ENCODE measurements at places on chromosomes 7 and 10. TPM values are rescaled to one million over a fixed set of nuclear protein-coding genes. Genes with fewer than 3 reads are reported as not detected.

The TMEM229A gene
- total RNA-seq, result not detected

The PFKP gene
- total RNA-seq, result 557 TPM

The TUBAL3 gene
- total RNA-seq, result 0.33 TPM

The NOS3 gene
- total RNA-seq, result 0.15 TPM

The TAS2R39 gene
- not detected for total RNA-seq

The CYP3A7 gene
- total RNA-seq, result not detected

The PUS7 gene
- 24.1 TPM for total RNA-seq

The GIMAP1 gene
- total RNA-seq, result not detected

The CFAP58 gene
- total RNA-seq, result 0.36 TPM

The SP8 gene
- total RNA-seq, result not detected

The KCNMA1 gene
- total RNA-seq, result 71.4 TPM

The TACR2 gene
- not detected for total RNA-seq

The UCMA gene
- total RNA-seq, result not detected

The DPYSL4 gene
- 19.3 TPM for total RNA-seq

The SPDYE16 gene
- not detected for total RNA-seq

The GLI3 gene
- 0.09 TPM for total RNA-seq

The TAS2R4 gene
- 0.20 TPM for total RNA-seq

The ADO gene
- 22.7 TPM for total RNA-seq

The TDRD1 gene
- not detected for total RNA-seq

The AUTS2 gene
- 4.6 TPM for total RNA-seq

The ST8SIA6 gene
- total RNA-seq, result not detected

The PTN gene
- not detected for total RNA-seq

The OR6V1 gene
- not detected for total RNA-seq

The KIAA1549 gene
- total RNA-seq, result 6.5 TPM

The PARD3 gene
- total RNA-seq, result 70.7 TPM

The TMEM273 gene
- total RNA-seq, result not detected
